ENCODE measurements at places on chromosomes 6 and 20. TPM values are rescaled to one million over a fixed set of nuclear protein-coding genes. Genes with fewer than 3 reads are reported as not detected.

DNA sequence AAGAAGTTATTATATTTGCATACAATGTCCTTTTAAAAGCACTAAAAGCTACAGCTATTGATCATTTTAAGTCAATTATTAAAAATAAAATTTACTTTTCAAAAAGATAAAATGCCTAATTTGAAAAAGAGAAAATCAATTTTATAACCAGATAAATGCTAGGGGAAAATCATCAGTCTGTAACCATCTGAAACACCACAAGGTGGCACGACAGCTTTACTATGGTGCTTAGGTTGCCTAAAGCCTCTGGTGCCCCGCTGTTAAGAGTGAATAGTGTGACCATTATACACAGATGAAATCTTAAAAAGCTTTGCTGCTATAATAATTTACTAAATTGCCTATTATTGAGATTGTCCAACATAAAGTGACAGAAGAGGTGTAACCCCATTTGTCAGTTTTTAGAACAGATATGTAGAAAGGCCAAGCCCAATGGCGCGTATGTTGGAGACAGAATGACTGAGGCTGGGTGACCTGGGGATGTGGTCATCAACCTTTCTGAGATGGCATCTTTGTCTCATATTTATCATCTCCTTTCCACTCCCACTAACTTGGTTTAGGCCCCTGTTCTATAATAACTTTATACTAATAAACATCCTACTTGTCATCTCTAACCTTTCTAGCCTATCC, 100.8 kb downstream of the MOXD1 start:
- H3K4me1 ChIP-seq: no peaks in the 10 kb centered on the region
- no peak overlapping the region for H3K27ac ChIP-seq
- H3K27me3 ChIP-seq: no peaks in the 10 kb centered on the region
- no peaks in the 10 kb centered on the region for H3K36me3 ChIP-seq

DNA sequence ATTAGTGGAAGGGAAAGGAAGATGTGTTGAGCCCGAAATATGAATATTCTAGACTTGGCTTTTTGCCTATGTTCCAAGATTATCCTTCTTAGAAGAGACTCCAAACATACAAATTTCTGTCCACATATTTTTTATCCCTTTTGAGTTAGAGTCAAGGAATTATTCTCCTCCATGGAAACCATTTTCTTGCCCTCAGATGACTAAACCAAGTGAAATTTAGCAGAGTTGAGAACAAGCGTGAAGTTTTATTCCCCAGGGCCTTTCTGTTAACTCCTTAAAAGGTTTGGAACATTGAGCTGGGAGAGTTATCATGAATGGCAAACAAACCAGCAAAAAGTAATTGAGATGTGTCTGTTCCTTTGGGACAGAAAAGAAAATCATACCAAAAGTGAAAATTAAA, 286.1 kb upstream of the PLCB4 start:
- no peak for DNase-seq
- H3K4me3 ChIP-seq: no peak overlapping the region
- H3K36me3 ChIP-seq: no peaks in the 10 kb centered on the region
- no peaks in the 10 kb centered on the region for H3K27me3 ChIP-seq
- H3K27ac ChIP-seq: no peak overlapping the region

The NKAIN2 gene
- total RNA-seq: not detected

DNA sequence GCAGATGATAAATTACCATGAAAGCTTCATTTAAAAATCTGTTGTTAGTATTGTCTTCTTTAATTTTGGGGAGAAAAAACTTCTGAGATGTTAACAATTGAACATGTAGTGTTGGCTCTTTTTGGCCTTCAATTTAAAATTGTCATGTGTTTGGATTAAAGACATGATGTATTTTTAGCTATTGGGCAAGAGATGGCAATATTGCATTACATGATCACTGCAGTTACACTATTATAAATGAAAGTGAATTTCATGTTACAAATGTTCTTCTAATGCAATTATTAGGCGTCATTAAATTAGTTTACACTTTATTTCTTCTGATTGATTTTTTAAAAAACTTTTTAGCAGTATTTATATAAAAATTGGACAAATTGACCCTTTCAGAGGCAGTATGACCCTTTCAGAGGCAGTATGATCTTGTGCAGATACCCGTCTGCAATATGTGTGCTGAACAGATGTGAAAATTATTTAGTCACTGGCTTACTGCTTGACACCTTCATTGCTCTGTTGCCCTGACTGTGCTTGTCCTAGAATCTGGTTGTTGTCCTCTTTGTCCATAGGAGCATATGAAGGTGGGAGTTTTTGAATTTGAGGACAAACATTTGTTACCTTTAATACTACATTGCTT, 25.8 kb downstream of the CDKAL1 start:
- H3K27ac ChIP-seq: no peak overlapping the region
- DNase-seq: no peak
- H3K36me3 ChIP-seq: no peaks in the 10 kb centered on the region
- H3K4me3 ChIP-seq: no peak overlapping the region
- no peaks in the 10 kb centered on the region for H3K27me3 ChIP-seq

- peak overlapping the region; percentile 94 for H3K4me3 ChIP-seq
These were observed 60.0 kb downstream of the TRIM27 start for GRCh38 chr6:28863604-28864325.

GRCh38 chr6:169997930-169998218, 246.5 kb downstream of the ERMARD start:
- no peaks in the 10 kb centered on the region for H3K36me3 ChIP-seq
- H3K27me3 ChIP-seq: no peaks in the 10 kb centered on the region
- H3K4me1 ChIP-seq: no peaks in the 10 kb centered on the region

The PM20D2 gene
- total RNA-seq: 26.6 TPM

DNA sequence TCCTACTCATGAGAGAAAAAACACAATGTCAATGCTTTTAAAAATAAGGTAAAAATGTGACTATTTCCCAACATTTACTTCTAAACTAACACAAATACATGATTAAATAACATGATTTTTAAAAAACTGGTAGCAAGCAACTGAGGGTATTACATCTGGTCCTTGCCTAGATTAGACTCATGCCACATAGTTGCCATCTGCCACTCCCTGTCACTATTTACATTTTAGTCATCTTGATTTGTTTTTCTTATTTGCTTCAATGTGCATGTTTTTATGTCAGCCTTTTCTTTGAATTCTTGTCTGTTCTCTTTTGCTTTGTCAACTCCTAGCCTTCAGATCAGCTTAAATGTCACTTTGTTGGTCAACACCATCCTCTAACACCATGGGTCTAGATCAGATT, 207.0 kb upstream of the SIM1 start:
- H3K27me3 ChIP-seq: no peaks in the 10 kb centered on the region
- DNase-seq: no peak
- no peak overlapping the region for H3K27ac ChIP-seq
- no peaks in the 10 kb centered on the region for H3K36me3 ChIP-seq
- H3K4me3 ChIP-seq: no peak overlapping the region

- H3K27ac ChIP-seq: no peak overlapping the region
- H3K4me1 ChIP-seq: peaks cover 24% of the 10 kb centered on the region
- H3K27me3 ChIP-seq: no peaks in the 10 kb centered on the region
- DNase-seq: no peak
- H3K4me3 ChIP-seq: no peak overlapping the region
These were observed 26.6 kb upstream of the ADGRF4 start for GRCh38 chr6:47671777-47672176.

The FAM162B gene
- not detected for total RNA-seq

The HEY2 gene
- 0.64 TPM for total RNA-seq

DNA sequence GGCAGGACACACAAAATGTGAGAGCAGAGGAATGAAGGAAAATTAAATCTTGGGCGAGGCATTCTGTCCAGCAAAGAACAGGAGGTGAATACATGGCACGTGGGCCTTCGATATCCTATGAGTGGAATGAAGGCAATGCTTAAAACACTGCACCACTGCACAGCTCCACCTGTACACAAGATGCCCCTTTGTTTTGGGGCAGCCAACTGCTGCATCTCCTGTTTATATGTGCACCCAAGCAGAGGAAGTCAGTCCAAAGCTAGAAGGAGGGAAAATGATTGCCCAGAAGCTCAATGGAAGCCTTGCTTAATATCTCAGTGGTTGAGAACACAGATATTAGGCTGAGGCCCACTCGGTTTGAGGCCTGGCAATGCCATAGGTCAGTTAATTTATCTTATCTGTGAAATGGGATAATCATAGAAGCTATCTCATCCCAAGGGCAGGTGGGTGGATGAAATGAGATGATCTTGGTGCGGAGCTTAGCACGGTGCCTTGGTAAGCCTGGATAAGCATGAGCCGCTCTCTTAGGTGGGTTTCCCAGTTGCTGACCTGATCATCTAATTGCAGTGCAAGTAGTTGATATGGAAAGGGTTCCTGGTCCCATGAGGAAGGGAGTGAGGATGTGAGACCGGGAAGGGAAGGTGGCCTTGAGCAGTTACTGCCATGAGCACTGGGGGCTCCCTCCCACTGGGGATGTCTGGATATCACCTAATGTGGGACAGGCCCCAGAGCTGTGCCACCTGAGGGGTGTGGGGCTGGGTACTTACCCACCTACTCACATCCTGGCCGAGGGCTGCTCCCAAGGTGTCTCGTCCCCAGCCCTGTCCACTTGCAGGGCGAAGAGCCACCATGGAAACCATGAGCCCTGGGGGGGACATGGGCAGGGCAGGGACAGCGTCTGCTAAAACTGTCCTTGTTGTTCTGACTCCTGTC, 9.9 kb downstream of the BANF2 start:
- H3K27me3 ChIP-seq: no peaks in the 10 kb centered on the region
- H3K4me3 ChIP-seq: no peak overlapping the region
- DNase-seq: no peak
- no peaks in the 10 kb centered on the region for H3K4me1 ChIP-seq
- no peaks in the 10 kb centered on the region for H3K36me3 ChIP-seq
- H3K27ac ChIP-seq: no peak overlapping the region

- no peaks in the 10 kb centered on the region for H3K27me3 ChIP-seq
- H3K4me3 ChIP-seq: no peak overlapping the region
- no peak for DNase-seq
- H3K36me3 ChIP-seq: peaks cover 63% of the 10 kb centered on the region
- peak overlapping the region; percentile 36 for H3K27ac ChIP-seq
- H3K4me1 ChIP-seq: peaks cover 45% of the 10 kb centered on the region
These were observed 3.9 kb upstream of the TRIM39 start for GRCh38 chr6:30322527-30323501.

The TULP1 gene
- not detected for total RNA-seq

DNA sequence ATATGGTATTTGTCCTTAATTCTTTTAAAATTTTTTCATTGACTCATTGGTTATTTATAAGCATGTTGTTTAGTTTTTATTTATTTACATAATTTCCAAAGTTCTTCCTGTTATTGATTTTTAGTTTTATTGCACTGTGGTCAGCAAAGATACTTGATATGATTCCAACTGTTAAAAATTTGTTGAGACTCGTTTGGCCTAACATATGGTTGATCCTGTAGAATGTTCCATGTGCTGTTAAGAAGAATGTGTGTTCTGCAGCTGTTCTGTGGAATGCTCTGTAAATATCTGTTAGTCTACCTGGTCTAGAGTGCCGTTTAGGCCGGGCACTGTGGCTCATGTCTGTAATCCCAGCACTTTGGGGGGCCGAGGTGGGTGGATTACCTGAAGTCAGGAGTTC, 197.7 kb downstream of the CD109 start:
- no peak overlapping the region for H3K4me3 ChIP-seq
- no peaks in the 10 kb centered on the region for H3K4me1 ChIP-seq
- H3K27me3 ChIP-seq: no peaks in the 10 kb centered on the region
- no peak for DNase-seq

GRCh38 chr6:31568537-31568961, 3.5 kb upstream of the LTA start:
- H3K4me3 ChIP-seq: no peak overlapping the region
- H3K36me3 ChIP-seq: peaks cover 5% of the 10 kb centered on the region
- H3K27me3 ChIP-seq: peaks cover 59% of the 10 kb centered on the region
- no peak for DNase-seq
- H3K4me1 ChIP-seq: no peaks in the 10 kb centered on the region

DNA sequence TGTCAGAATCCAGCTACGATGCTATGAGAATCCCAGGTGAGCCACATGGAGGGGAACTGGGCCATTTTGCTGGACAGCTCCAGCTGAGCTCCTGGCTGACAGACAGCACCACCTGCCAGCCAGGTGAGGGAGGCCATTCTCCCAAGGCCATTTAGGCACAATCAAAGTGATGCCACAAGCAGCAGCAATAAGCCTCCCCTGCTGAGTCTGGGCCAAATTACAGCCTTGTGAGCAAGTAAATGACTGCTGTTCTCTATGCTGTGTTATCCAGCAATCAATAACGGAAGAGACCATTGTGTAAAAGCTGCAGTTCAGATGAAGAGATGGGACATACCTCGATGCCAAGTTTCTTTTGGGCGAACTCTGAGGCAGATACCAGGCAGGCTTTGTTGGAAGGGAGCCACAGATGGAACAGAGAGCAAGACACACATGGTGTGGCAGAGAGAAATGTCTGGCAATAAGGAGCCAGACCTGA, 14.0 kb upstream of the SCGN start:
- peaks cover 4% of the 10 kb centered on the region for H3K36me3 ChIP-seq
- no peak overlapping the region for H3K27ac ChIP-seq
- H3K27me3 ChIP-seq: no peaks in the 10 kb centered on the region
- peaks cover 45% of the 10 kb centered on the region for H3K4me1 ChIP-seq

The MCCD1 gene
- not detected for total RNA-seq

GRCh38 chr6:162478192-162478671, 249.3 kb downstream of the PRKN start:
- DNase-seq: no peak
- H3K4me1 ChIP-seq: no peaks in the 10 kb centered on the region
- no peaks in the 10 kb centered on the region for H3K36me3 ChIP-seq
- no peak overlapping the region for H3K27ac ChIP-seq

The PYGB gene
- 253 TPM for total RNA-seq

The BAK1 gene
- 31.6 TPM for total RNA-seq

DNA sequence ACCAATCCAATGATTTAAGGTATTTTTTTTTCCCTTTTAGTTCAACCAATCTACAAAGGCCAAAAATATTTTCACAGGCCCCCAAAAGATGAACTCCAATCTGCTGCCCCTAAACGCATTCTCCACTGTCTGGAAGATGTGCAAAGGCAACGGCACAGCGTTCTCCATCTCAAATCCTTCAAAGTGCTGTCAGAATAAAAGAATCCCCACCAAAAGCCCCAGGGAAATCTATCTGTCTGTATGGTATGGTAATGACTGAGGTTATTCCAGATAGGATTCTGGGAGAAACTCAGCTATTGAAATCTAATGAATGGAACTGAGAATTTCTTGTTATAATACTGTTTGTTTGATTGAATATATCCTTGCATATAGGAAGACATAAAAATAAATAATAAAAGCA, 217.8 kb upstream of the CCN2 start:
- peaks cover 12% of the 10 kb centered on the region for H3K4me1 ChIP-seq
- no peak for DNase-seq
- peak overlapping the region; percentile 82 for H3K27ac ChIP-seq

DNA sequence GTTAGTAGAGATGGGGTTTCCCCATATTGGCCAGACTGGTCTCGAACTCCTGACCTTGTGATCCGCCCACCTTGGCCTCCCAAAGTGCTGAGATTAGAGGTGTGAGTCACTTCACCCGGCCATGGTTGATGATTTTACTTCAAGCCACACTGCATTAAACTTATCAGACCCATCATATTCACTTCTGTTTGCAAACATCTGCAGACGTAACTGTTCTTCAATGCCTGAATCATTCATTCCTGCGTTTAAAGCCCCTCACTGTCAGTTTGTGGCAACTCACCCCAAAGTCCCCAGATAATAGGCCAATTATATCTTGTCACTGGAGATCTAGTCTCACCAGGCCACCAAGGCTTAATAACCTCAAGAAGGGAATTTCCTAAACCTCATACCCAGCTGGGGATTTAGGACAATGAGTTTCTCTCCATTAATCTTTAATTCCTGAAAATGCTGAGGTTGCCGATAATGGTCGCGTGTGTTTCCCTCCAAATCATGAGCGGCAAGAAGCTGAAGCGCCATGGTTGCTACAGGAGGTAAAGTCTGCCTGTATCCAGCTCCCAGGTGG, 229.6 kb downstream of the LY86 start:
- no peak overlapping the region for H3K4me3 ChIP-seq
- peaks cover 8% of the 10 kb centered on the region for H3K4me1 ChIP-seq
- no peak for DNase-seq
- no peaks in the 10 kb centered on the region for H3K27me3 ChIP-seq
- no peak overlapping the region for H3K27ac ChIP-seq
